Foreskin melanocyte (primary cell): ENCODE measurements at places on chromosomes 11 and 22.

DNA sequence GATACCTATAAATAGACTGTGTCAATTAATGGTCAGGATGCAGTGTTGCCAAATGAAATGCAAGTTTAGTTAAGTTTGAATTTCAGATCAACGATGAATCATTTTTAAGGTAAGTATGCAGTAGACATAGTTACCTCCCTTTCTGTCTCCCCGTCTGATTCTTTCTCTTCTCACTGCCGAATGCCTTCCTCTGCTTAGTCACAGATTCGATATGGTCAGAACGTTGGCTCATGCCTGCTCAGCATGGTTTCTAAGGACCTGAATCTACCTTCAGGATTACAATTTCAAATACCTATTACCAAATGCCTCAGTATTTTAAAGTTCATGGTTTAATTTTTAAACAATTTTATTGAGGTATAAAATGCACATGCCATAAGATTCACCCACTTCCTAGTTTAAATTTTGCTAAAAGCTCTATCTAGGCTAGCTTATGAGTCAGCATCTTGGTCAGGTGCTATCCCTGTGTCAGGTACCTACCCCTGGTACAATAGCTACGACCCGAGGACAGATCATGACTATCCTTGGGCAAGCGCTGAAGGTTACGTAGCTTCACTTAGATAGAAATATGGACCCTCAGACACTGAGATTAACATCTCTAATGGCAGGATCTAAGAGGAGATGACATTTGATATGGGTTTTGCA lies 78.2 kb upstream of the SPON1 start:
- DNase-seq, result no peak

DNA sequence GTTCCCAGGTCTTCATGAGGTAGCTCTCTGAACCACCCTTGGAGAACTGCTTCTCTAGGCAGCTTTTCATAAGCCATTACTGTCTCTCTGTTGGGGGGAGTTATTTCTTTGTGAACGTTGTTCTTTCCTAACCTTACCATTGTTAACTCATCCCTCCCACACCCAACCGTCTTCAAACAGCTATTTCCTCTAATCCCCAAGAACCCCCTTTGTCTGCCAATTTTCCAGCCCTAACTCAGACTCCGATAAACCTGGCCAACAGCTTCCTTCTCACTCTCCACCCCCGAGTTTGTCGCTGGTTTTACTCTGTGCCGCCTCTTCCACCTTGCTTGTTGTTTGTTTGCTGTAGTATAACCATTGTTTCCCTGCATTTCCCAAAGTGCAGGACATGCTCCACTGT lies 131.5 kb downstream of the CCDC34 start:
- DNase-seq, result no peak

DNA sequence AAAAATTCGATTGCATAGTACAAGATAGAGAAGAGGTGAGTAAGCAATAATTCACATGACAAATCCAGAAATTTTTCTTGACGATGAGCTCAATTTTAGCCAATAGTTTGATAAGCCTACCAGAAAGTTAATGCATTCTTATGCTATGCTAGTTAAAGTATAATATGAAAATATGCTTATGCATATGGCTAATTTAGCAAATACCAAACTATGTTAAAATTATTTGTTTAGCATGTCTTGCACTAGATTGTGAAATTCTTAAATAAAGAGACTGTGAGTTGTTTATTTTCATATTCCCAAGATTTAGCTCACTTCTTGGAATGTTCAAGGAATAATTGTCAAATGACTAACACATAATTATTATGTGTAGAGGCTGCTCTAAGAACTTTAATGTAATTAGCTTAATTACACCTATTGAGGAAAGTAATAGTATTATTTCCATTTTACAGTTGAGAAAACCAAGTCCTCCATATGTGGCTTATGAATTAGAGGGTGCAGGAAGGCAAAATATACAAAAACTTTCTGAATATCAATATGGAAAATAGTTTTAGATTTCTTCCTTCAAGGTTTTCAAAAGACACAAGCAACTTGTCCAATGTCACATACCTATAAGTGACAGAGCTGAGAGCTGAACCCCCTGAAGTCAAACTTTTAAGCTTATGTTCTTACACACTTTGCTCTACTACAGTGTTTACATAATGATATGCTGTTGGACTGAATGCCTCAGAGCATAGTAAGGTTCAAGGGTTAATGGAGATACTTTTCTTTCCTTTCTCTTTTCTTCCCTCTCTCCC lies 45.9 kb upstream of the ARHGAP20 start:
- DNase-seq, result no peak

- DNase-seq, result no peak
Observed at GRCh38 chr22:42957958-42958357, 57.0 kb downstream of the PACSIN2 start.

DNA sequence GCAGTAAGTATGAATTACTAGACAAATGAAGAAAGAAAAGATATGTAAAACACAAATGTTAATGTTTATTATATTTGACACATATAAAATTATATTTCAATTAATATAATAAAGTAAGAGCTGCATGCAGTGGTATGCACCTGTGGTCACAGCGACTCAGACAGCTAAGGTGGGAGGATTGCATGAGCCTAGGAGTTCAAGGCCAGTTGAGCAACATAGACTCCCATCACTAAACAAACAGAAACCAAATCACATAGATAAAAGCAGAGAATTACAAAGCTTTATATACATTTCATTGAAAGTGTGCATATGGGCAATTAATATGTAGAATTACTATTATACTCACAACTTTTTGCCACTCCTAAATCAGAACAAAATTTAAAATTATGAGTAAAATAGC lies 70.0 kb upstream of the HTATIP2 start:
- no peak for DNase-seq

DNA sequence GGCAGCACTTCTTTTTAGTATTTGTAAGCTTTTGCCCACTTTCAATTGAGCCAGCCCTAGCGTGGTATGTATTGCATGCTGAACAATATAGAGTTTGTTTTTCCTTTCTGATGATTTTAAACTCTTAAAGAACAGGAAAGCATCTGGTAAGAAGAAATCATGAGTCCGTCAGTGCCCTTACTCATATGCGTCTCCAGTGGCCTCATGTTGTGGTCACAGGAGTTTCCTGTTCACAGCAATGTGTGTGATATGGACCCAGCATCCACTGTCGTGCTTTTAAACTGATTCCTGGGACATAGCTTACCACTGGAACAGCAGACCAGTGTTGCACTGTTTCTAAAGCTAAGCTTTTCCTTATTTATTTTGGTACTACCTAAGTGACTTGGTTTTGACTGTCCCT lies 40.1 kb downstream of the BID start:
- no peak for DNase-seq

DNA sequence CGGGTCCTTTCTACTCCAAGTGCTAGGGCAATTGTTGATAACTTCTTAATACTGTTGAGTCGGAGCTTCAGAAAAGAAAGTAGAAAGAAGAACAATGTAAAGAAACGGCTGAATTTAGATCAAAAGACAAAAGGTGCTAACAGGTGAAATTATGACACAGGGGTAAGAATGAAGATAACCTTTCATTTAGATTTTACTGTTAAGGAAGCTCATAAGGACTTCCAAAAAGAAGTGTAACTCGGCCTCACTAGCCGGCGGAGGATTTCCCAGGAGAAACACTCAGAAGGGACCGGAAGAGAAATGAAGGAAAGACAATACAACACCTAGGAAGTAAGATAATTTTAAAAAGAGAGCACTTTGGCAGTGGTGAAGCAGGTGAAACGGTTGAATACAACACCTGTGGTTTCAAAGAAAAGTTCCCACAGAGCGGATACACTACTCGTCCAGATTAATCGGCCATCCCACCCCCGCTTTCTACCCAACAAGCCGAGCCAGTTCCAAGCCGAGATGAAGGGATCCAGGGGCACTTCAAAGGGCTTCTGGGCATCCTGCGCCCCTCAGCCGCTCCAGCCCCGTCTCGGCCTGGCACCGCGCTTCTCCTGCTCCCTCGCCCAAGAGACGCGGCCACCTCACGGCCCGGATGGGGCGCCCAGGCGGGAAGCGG lies 737 bp downstream of the PPP2R1B start:
- DNase-seq, result no peak

- no peak for DNase-seq
Observed at GRCh38 chr11:82907371-82907770, 5.8 kb downstream of the DDIAS start.

DNA sequence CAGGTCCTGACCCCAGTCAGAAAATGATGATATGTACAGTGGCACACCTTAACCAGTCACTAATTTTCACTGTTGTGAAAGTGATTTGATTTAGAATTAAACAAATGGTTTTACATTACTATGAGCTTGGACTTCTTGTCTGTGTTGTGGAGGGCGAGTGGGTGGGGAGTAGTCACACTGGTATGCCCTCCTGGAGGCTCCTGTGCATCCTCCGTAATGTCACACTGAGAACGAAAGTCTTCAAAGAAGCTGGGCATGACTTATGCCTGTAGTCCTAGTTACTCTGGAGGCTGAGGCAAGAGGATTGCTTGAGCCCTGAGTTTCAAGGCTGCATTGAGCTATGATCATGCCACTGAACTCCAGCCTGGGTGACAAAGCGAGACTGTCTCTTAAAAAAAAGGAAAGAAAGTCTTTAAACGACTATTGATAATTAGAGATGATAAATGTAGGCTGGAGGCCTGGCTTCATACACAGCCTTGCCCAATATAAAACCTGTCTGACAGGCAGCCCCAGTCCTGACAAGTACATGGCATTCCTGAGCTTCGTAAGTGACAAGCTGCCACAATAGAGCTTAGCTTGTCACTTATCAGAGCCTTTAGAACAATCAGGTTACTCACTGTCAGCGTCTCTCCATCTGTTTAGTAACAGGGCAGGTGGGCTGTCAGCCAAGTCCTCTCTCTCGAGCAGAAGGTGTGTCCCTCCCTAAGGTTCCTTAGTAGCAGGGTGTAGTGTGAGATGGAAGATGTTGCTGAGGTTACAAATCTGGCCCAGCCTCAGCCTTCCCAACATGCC lies 5.0 kb upstream of the LIMK2 start:
- DNase-seq, result no peak

DNA sequence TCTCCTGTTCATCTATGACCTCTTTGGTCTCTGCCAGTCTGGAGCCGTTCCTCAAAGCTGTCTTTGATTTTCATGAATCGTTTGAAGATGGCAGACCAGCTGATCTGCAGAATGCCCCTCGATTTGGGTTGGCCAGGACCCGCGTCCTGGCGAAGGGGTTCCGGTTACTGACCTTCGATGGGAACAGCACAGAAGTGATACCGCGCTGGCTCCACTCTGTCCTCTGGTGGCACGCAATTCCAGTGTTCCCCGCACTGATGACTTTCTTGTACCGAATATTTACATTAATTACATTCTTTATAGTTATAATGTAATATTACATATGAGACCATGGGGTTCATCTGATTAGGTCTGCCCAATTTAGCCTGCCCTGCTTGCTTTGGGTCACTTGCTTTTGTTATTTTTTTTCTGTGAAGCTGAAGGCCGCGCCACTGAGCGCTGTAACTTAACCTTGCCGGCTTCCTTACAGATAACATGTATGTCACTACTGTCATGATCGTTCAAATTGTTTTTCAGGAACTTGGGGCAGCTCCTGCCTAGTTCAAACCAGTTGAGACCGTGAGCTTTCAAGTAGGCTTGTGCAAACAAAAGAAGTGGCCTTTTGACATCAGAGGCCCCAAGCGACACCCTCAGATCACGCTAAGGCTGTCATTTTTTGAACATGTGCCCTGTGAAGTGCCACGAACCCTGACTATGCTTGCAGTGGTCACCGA lies 4.1 kb upstream of the USP18 start:
- no peak for DNase-seq
